ENCODE measurements at places on chromosomes 16 and 17. TPM values are rescaled to one million over a fixed set of nuclear protein-coding genes. Genes with fewer than 3 reads are reported as not detected.
A peak's percentile ranks its signal among the peaks of the same experiment; 100 is the strongest.

WFIKKN1 gene
- total RNA-seq = 3.9 TPM

C16orf54 gene
- 2.2 TPM for total RNA-seq

MYH2 gene
- total RNA-seq = not detected

HOXB1 gene
- total RNA-seq = not detected

TERB1 gene
- total RNA-seq = not detected

C16orf89 gene
- 1.4 TPM for total RNA-seq

GRCh38 chr17:49552070-49552751 lies 23.5 kb upstream of the NXPH3 start:
- H3K27ac ChIP-seq = no peak overlapping the region
- DNase-seq = peak; percentile 53
- no peaks in the 10 kb centered on the region for H3K27me3 ChIP-seq
- H3K36me3 ChIP-seq = no peaks in the 10 kb centered on the region

GRCh38 chr17:72223866-72224291 lies 103.1 kb downstream of the SOX9 start:
- H3K36me3 ChIP-seq = no peaks in the 10 kb centered on the region
- no peak overlapping the region for H3K4me3 ChIP-seq
- no peak for DNase-seq
- H3K4me1 ChIP-seq = no peaks in the 10 kb centered on the region

DNA sequence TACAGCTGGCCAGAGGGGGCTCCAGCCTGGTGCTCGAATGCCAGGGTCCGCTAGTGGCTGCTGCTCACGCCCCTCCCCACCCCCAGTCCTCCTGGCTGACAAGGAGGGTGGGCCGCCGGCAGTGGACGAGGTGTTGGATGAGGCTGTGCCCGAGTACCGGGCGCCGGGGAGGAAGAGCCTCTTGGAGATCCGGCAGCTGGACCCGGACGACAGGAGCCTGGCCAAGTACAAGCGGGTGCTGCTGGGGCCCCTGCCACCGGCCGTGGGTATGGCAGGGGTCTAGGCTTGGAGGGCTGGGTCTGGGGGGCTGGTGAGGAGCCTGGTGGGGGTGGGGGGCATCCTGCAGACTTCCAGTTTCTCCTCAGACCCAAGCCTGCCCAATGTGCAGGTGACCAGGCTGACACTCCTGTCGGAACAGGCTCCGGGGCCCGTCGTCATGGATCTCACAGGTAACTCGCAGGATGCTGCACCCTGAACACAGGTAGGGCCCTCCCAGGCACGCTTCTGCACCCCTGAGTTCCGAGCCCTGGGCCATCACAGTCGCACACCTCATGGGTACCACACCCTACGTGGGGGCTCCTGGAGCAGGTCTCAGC lies 1.2 kb upstream of the PDIA2 start:
- no peak overlapping the region for H3K4me3 ChIP-seq
- no peaks in the 10 kb centered on the region for H3K36me3 ChIP-seq
- no peak for DNase-seq
- H3K27me3 ChIP-seq = no peaks in the 10 kb centered on the region
- H3K27ac ChIP-seq = no peak overlapping the region

DNA sequence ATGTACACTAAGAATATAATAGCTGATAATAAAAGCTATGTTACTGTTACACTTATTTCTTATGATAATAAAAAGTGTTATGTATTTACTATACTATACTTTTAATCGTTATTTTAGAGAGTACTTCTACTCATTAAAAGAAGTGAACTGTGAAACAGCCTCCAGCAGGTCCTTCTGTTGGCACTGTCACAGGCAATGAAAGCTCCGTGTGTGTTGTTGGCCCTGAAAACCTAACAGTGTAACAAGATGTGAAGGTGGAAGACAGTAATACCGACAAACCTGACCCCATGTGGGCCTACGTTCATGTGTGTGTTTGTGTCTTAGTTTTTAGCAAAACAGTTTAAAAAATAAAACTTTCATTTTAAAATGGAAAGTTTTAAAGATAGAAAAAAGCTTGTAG lies 91.8 kb downstream of the STH start:
- H3K4me3 ChIP-seq = no peak overlapping the region
- H3K27me3 ChIP-seq = no peaks in the 10 kb centered on the region
- peaks cover 21% of the 10 kb centered on the region for H3K36me3 ChIP-seq
- no peaks in the 10 kb centered on the region for H3K4me1 ChIP-seq
- no peak for DNase-seq

DNA sequence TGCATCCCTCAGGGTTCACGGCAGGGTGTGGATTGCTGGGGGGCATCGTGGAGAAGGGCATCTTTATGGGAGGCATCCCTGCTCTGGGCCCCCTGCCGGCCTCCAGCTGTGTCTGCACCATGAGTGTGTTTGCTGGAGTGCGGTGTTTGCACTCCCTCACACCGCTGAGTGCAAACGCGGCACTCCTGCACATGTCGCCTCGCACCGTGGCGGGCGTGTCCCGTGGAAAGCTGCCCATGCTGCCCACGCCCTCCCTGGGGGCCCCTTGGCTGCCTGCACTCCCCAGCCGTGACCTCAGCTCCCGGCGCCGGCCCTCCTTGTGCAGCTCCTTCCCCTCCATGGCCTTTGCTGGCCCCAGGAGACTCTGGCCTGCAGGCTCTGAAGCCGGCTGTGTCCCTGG lies 74.6 kb upstream of the ZNF750 start:
- H3K27ac ChIP-seq = no peak overlapping the region
- DNase-seq = no peak
- no peaks in the 10 kb centered on the region for H3K4me1 ChIP-seq
- no peaks in the 10 kb centered on the region for H3K36me3 ChIP-seq
- H3K4me3 ChIP-seq = no peak overlapping the region

DNA sequence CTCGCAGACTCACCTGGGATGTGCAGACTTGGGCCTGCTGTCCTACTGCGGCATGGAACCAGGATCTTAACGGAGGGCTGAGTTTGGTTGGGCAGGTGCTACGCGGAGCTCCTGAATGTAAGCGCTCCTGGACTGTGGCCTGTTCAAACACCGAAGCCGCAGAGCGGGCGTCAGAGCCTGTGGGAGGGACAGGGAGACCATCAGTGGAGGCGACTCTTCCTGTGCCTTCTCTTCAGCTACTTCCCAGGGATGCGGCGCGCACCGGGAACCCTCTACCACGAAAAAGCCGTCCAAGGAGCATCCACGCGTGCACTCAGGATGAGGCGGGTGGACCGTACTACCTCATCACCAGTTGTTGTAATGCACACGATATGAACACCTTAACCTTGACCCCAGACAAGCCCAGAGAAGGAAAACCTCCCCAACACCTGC lies 2.0 kb downstream of the USP36 start:
- no peaks in the 10 kb centered on the region for H3K36me3 ChIP-seq
- H3K4me3 ChIP-seq = no peak overlapping the region
- no peaks in the 10 kb centered on the region for H3K4me1 ChIP-seq
- no peaks in the 10 kb centered on the region for H3K27me3 ChIP-seq
- no peak overlapping the region for H3K27ac ChIP-seq

GRCh38 chr17:7213895-7214299 lies 5.7 kb downstream of the DLG4 start:
- DNase-seq = no peak
- H3K27ac ChIP-seq = peak overlapping the region; percentile 70
- H3K27me3 ChIP-seq = no peaks in the 10 kb centered on the region
- H3K4me3 ChIP-seq = peak overlapping the region; percentile 53
- no peaks in the 10 kb centered on the region for H3K4me1 ChIP-seq

GRCh38 chr16:6229186-6229585 lies 1103.5 kb upstream of the RBFOX1 start:
- H3K36me3 ChIP-seq = no peaks in the 10 kb centered on the region
- H3K27me3 ChIP-seq = no peaks in the 10 kb centered on the region

DNA sequence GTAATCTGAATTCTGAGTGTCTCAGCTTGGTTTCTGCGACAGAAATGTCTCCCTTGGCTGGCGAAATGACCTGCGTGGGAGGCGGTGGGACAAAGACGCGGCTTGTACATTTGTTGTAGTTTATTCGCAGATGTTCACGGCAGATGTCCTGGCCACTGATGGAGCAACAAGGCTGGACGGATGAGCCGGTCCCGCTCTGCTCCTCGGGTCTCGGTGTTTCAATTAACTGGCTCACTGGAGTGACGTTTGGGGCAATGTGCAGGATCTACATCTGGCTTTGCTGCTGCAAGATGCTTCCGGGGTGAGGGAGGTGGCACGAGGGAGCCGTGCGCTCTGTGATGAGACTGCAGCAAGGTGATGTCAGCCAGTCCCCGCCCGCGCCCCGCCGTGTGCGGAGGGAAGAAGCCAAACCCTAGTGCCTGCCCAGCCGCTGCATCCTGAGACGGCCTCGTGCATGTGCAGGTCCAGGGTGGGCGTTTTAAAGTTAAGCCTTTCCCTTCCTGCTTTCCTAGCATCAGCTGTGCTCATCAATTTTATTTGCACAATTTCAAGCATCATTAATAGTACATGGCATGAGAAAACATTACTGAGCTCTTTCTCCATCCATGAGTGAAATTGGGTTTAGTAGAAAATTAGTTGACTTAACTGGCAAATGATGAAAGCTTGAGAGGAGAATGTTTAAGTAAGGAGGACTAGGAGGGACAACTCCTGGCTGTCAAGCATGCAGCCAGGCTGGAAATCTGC lies 44.4 kb downstream of the MGAT5B start:
- no peak overlapping the region for H3K27ac ChIP-seq
- no peaks in the 10 kb centered on the region for H3K4me1 ChIP-seq
- no peak for DNase-seq
- H3K27me3 ChIP-seq = no peaks in the 10 kb centered on the region
- H3K36me3 ChIP-seq = no peaks in the 10 kb centered on the region
- no peak overlapping the region for H3K4me3 ChIP-seq

GRCh38 chr16:25256695-25257469 lies 763 bp downstream of the ZKSCAN2 start:
- H3K4me1 ChIP-seq = peaks cover 3% of the 10 kb centered on the region
- peak overlapping the region; percentile 97 for H3K27ac ChIP-seq
- H3K36me3 ChIP-seq = peaks cover 22% of the 10 kb centered on the region
- peak overlapping the region; percentile 90 for H3K4me3 ChIP-seq

GRCh38 chr17:13428611-13429042 lies 173.1 kb downstream of the HS3ST3A1 start:
- DNase-seq = no peak
- no peak overlapping the region for H3K4me3 ChIP-seq
- H3K27ac ChIP-seq = no peak overlapping the region
- H3K4me1 ChIP-seq = no peaks in the 10 kb centered on the region
- no peaks in the 10 kb centered on the region for H3K36me3 ChIP-seq

- H3K36me3 ChIP-seq = no peaks in the 10 kb centered on the region
- H3K27ac ChIP-seq = no peak overlapping the region
- no peaks in the 10 kb centered on the region for H3K4me1 ChIP-seq
- no peaks in the 10 kb centered on the region for H3K27me3 ChIP-seq
- H3K4me3 ChIP-seq = no peak overlapping the region
Measured at GRCh38 chr16:74586948-74587347, 20.0 kb downstream of the GLG1 start.

DNA sequence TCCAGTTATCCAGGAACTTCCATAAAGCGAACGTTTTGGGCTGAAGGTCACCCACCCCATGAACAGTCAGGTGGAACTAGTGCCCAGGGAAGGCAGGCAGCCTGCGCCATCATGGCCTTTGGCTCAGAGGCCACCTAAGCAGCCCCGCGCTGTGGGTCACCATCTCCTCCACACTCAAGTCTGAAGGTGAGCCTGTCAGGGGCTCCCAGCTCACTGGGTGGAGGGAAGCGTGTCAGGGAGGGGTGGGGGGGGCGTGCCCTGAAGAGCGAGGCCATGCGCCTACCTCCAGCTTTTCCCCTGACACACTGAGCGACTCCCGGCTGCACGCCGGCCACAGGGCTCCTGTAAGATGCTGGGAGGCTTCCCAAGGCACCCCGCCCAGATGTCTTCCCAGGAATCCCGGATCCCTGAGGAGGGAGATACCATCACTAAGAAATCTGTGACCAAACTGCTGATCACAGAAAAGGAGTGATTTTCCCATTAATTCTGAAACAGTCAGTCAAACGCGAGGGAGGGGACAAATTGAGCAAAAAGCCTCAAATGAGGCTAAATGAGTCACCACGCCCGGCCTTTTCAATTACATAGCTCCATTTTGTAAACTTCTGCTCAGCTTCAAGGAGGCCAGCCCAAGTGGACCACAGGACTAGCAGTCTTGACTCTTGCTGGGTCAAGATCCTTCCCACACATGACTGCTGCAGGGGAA lies 26.5 kb upstream of the SLC25A19 start:
- no peak overlapping the region for H3K4me3 ChIP-seq
- no peaks in the 10 kb centered on the region for H3K4me1 ChIP-seq
- H3K27ac ChIP-seq = peak overlapping the region; percentile 26
- H3K36me3 ChIP-seq = peaks cover 24% of the 10 kb centered on the region
- no peak for DNase-seq
- H3K27me3 ChIP-seq = no peaks in the 10 kb centered on the region

DNA sequence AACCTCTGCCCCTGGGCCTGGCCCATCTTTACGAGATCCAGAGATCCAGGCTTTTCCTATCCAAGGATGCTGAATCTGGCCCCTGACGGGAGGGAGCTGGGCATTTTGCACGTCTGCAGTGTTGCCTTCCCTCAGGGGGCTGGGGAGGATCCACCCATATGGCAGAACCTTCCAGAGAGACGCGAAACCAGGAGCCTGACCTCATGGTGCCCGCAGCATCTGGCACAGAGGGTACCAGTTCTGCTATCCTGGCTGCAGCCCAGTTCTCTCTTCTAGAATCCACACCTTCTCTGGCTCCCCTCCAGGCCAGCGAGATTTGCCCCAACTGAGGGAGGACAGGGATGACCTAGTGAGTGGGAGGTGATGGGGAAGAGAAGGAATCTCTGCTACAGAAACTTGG lies 20.5 kb upstream of the ZNF652 start:
- H3K27me3 ChIP-seq = no peaks in the 10 kb centered on the region
- no peak overlapping the region for H3K4me3 ChIP-seq
- no peak overlapping the region for H3K27ac ChIP-seq
- H3K4me1 ChIP-seq = no peaks in the 10 kb centered on the region
- no peak for DNase-seq

DNA sequence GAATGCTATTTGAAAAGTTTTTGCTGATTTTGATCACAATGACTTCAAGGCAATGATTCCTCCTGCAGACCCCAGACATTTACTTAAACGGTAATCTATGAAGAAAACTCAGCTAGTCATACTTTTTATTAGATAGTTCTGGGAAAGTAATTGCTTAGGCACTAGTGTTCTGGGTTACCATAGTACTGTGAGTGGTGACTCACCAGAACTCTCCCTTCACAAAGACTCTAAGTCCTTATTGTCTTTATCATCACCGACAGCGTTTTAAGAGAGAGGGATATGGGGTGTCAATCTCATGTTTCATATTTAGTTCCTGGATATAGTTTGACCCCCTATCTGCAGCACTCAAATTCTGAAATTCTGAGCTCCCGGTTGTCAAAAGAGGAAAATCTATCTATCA lies 43.0 kb upstream of the CDH8 start:
- no peaks in the 10 kb centered on the region for H3K36me3 ChIP-seq
- H3K4me1 ChIP-seq = no peaks in the 10 kb centered on the region
- DNase-seq = no peak
- H3K4me3 ChIP-seq = no peak overlapping the region
- no peak overlapping the region for H3K27ac ChIP-seq

- no peaks in the 10 kb centered on the region for H3K27me3 ChIP-seq
- no peak for DNase-seq
- no peak overlapping the region for H3K27ac ChIP-seq
- no peaks in the 10 kb centered on the region for H3K36me3 ChIP-seq
Measured at GRCh38 chr17:71402661-71403141, 718.1 kb upstream of the SOX9 start.

GRCh38 chr17:58643147-58643546 lies 48.7 kb downstream of the TEX14 start:
- H3K4me3 ChIP-seq = no peak overlapping the region
- no peaks in the 10 kb centered on the region for H3K27me3 ChIP-seq
- H3K27ac ChIP-seq = no peak overlapping the region
- no peak for DNase-seq

- peak overlapping the region; percentile 52 for H3K27ac ChIP-seq
- no peaks in the 10 kb centered on the region for H3K4me1 ChIP-seq
- H3K36me3 ChIP-seq = no peaks in the 10 kb centered on the region
- no peaks in the 10 kb centered on the region for H3K27me3 ChIP-seq
Measured at GRCh38 chr16:67277999-67278772, 1.1 kb upstream of the PLEKHG4 start.

Measured in Peyer's patch (tissue), 4 donors.